Epithelial cell of proximal tubule (primary cell): ENCODE measurements at places on chromosomes 2 and 18.

- peak; percentile 61 for DNase-seq
These were observed 41.8 kb upstream of the ATG16L1 start for GRCh38 chr2:233209533-233210171.

DNA sequence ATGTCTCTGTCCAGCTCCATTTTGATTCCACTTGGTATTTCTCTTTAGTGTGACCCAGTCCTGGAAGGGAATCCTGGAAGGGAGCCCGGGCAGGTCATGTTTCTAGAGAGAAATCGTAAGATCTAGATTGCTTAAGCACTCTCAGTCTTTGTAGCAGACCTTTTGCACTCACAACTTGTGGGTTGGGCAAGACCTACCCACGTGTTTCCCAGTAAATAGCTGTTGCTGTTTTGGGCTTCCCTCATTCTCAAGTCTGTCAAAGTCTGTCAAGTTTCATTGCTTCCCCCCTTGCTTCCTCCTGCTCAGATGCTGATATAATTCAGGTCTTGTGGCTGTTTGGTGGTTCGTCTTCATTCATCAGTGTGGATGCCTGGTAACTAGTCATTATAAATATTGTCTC is 17.4 kb upstream of the NEMP2 start:
- no peak for DNase-seq

GRCh38 chr2:152730591-152731333 is 12.3 kb downstream of the ARL6IP6 start:
- DNase-seq = no peak

DNA sequence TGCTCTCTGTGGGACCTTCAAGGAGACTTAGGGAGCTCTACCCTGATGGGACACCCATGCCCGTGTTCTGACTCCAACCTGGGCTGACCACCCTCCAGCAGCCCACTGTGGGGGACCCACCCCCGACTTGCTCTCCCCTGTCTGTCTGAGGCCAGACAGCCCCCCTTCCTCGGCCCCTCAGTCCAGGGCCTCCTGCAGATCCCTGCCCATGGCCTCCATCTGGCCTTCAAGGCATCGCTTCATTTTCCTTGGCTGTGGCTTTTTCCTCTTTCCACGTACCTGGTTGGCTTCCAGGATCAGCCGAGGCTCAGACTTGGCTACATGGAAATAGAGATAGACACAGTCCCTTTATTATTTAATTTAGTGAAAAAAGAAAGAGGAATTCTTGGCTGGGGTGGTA is 290.0 kb downstream of the CYP26B1 start:
- DNase-seq = no peak

DNA sequence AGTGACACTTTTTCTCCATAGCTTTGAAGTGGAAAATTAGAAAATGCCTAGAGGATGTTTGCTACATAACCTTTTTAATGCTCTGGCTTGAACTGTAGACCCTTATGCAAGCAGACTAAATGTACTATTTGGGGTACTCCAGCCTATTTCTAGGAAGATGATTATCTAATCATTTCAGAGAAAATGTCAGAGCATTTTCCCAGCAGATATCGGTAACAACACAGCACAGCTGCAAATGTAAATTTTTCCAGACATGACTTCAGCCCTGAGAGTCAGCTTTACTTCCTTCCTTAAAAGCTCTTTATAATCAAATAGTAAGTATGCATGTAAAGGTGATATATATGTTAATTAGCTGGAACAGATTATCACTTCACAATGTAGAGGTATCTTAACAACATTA is 1647.1 kb downstream of the SUCLG1 start:
- no peak for DNase-seq

DNA sequence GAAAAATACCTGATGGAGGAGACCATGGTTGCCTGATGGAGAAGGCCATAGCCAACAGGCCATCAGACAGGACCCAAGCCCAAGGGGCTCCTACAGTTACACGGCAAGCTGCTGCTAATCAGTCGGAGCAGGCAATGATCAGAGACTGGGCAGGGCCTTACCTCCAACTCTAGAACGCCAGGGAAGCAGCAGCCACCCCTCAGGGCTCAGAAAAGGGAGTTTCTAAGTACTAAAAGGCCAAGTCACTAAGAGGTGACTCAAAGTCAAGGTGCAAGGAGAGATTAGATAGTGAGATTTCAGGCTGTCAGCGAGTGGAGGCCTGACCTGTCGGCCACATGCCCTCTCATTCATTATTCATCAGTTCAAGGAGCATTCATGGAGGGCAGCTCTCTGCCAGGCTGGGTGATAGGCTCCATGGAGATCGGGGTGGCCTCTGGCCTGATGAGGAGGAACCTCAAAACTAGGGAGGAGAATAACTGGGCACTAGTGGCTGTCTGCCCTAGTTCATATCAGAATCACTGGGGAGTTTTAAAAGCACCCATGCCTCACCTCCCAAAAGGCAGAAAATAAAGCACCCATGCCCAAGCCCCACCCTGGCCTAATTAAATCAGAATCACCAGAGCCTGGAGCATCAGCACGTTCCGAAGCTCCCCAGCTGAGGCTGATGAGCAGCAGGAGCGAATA is 3.6 kb downstream of the VIL1 start:
- DNase-seq = no peak

GRCh38 chr18:79572093-79572780 is 107.4 kb upstream of the CTDP1 start:
- DNase-seq = no peak

GRCh38 chr2:133718688-133719201 is 150.5 kb upstream of the NCKAP5 start:
- DNase-seq = peak; percentile 79

DNA sequence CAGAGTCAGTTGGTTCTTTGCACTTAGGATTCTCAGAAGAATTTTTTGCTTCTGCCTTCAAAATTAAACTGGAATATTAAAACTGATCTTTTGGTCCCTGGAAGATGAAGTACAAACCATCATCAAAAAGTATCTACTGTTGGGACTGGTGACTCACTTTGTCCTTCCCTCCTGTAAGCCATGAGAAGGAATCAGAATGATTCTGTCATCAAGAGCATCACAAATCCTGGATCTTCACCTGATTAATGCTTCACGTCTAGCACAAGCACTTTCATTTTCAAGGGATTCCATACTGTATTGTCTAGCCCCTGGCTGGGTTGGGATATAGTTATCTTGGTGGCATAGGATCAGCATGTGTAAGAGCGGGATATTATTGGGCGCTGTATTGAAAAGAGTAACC is 69.3 kb upstream of the CYP1B1 start:
- no peak for DNase-seq

DNA sequence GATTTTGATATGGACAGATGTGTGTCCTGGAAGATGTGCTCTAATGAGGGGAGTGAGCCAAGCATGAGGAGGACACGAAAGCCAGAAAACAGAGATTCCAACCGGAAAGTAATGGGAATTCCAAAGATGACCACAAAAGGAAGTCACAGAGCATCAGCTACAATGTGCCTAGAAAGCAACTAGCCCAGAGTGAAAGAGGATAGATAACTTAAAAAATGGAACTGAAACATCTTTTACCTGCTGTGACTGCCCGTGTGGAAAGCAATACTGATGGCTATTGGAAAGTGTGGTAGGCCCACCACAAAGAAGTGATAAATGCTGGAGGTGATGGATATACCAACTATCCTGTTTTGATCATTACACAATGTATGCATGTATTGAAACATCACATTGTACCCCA is 21.6 kb downstream of the DNMT3A start:
- DNase-seq = no peak

DNA sequence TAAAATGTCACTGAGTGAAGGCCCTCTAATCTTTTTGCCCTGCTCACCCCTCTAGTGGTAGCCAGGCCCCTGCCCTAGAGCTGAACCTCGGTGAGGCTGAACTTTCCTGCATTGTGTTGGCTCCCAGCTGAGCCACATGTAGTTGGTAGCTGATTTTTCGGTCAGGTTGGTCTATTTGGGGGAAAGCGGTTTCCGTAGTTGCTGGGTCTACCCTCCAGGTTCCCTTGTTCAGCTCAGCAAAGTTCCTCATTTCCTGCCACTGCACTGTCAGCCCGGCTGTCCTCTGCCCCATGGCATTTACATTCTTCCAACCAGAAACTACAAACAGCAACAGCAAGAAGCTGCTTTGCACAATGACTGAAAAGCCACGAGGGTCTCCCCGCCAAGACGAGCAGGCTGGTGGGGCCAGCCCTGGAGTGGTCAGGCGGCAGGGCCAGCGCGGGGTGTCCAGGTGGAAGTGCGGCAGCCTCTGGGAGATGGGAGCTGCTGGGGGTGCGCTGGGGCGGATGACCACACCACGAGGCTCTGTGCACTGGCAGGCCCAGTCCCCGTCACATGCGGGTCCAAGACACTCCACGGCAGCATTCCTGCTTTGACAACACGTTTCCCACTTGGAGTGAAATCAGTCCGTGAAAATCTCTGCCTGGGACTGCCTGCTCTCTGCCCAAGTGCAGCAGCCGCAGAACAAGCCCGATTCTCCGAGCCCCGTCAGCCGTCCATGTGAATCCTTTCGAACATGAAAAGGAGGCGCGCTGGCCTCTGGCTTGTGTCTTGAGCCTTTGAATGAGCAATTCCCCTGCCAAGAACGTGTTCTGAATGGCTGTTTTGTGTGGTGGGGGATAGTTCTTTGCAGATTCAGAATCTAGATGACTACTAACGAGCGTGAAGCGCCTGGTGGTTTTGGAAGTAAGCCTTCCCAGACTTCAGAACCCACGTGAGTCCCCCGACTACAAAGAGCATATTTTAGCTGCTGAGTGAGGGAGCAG is 159.4 kb downstream of the ASB1 start:
- no peak for DNase-seq

GRCh38 chr2:3432067-3432466 is 52.6 kb downstream of the TRAPPC12 start:
- no peak for DNase-seq

- DNase-seq = no peak
These were observed 26.2 kb upstream of the RND3 start for GRCh38 chr2:150513647-150514046.

- no peak for DNase-seq
These were observed 56.4 kb upstream of the SPP2 start for GRCh38 chr2:233994151-233994550.

DNA sequence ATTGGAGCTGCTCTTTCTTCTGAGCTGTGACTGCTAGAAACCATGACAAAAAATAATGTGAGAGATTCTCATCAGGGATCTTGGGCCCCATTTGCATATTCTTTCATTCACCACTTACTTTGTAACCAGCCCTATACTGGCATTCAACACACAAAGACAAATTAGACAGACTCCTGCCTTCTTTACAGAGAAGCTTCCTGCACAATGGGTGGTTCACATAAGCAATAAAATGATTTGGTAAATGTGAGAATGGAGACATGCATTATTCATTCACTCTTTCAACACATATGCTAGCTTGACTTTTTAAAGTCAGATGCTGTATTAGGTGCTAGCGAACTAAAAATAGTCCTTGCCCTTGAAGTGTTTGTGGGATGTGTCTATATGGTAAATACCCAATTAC is 174.4 kb downstream of the NCKAP5 start:
- DNase-seq = no peak

DNA sequence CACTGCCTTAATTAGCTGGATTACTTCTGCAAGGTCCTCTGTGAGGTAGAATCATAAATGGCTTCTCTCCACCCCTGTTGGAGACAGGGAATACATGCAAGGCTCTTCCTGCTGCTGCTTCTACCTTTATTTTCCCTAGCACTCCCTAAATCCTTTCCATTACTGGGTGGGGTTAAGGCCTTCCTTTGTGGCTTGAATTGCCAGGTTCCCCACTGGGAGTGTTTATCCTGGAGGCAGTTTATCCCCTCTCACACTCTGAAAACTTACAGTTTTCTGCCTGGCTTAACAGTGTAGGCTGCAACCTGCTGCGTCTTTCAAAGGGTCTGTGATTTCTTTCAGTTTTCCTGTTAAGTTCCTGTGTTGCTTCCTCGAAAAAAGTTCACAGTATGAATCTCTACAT is 1062.3 kb upstream of the CRIM1 start:
- no peak for DNase-seq
